NCI-H524 treated with DMSO at 0.1 percent for 48 hours (cell line): ENCODE measurements at places on chromosomes 11 and 22.

DNA sequence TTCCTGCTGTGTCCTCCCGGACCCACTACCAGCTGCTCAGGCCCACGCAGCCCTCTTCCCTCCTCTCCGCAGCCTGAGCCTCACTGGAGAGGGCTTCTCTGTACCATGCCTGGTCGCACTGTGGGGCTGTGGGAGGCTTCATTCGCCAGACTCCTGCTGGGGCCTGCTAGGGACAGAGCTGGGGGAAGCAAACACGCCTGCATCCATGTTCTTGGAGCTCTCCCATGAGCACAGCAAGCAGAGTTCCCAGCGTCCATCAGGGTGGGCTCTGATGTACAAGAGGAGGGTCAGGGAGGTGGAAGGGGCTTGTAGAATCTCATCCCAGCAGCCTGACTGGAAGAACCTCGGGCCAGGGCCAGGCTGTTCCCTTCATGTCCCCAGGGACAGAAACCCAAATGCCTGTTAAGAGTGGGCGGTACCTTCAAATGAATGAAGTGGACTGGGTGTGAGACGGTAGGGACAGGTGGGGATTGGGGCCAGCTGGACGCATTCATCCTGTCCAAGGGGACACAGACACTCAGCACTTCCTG, 59.9 kb downstream of the MPPED1 start:
- DNase-seq = no peak

- no peak for DNase-seq
Observed at GRCh38 chr11:20669820-20670684, 666 bp downstream of the NELL1 start.

- no peak for DNase-seq
Observed at GRCh38 chr22:44702479-44703198, 635 bp downstream of the PRR5 start.

DNA sequence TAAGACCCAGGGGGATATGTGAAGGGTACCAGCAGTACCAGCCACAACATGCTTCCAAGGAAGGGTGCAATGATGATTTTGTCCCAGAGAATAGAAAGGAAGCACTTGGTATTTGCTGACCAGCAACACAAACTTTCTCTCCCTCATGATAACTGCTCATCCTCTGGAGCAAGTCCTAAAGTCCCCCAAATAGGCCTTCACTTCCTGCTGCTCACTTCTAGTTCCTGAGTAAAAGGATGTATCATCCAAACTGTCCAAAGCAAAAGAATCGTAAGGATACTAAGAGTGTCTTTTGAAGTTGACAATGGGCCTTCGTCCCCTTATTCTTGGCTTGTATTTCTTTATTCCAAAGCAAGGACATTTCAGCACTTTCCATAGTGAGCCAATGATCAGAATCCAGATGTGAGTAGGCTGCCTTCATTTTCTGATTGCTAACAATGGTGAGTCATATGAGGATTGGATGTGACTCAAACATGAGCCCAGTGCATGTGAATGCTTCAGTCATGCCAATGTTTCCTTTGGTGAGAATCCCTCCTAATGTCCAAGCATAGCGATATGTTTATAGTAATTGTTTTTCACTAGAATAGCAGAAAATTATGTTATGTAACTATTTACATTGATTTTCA, 243.4 kb upstream of the POU2AF2 start:
- DNase-seq = no peak

GRCh38 chr11:67304511-67305113, 1.3 kb downstream of the SSH3 start:
- DNase-seq = no peak

DNA sequence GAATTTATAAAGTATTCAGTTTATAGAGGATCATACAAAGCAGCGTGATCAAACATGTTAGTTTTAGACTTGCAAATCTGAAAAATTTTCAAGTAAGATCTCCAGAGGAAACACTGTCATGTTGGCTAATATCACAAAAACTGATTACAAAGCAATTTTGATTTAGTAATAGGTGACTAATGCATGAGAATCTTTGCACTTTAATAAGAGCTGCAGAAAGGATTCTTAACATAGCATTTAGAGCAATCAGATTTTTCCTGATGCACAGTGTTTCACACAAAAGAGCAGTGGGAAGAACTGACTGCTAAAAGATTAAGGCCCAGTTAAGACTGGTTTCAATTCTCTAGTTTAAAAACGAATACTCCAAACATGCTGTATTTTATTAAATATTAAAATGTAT, 321.2 kb downstream of the GUCY1A2 start:
- no peak for DNase-seq

DNA sequence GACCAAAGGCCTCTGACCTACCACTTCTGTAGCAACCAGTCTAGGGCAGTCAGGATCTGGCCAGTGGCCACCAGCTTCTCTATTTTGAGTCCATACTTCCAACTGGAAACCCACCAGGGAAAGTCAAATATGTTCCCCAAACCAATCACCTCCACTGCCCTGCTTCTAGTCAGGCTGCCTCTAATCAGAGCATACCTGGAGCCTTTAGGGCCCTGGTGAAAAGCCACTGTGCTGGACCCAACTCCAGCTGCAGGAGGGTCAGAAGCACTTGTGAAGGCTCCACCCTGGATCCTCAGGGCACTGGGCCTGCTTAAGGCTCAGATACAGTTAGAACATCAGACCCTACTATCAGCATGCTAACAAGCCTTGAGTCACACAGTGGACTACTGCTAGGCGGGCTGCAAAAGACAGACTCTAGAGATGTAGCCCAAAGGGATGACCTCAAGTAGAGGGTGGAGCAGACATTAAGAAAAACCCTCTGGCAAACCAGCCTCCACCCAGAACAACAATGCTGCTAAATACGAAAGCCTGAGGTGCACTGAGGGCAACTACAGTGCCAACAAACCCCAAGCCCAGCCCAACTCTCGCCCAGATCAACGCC, 69.2 kb downstream of the DGCR2 start:
- DNase-seq = no peak
